ENCODE measurements at places on chromosomes 7 and 10.

DNA sequence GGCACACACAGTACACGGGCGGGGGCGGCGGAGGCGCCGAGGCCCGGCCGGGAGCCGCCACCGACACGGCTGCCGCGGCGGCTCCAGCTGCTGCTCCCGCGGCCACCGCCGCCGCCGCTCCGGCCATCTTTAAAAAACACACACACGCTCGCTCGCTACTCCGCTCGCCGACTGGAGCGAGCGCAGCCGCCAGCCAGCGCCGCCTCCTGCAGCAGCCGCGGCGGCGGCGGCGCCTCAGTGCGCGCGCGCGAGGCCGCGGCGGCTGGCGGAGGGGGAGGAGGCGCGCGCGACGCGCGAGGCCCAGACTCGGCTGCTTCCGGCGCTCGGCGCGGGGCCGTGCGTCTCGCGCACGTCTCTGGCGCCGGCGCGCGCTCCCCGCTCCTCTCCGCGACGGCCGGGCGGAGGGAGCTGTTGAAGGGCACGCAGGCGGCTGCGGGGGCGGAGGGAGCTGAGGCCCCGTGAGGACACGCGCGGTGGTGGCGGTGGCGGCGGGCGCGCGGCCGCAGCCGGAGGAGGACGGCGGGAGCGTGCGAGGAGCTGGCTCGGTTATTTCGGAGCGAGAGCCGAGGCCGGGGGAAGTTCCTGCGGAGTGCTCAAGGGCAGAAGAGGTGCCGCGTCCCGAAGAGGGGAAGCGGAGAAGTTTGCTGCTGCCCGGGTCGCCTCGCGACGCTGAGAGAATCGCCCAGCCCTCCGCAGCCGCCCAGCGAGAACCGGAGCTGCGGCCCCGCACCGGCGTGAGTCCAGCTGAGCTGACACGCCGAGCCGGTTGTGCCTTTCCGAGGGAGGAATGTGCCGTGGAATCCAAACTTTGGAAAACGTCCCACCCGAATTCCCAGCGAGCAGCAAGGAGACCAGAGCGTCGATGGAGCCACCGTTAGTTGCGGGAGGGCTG is at the start of gene KDM7A:
Gene KDM7A, minus strand, starts transcription at position 173 of the 892 bp plus-strand sequence. Its CDS starts 46 bp downstream, at position 127.
- DNase-seq, result peak; percentile 91

- no peak for DNase-seq
These were observed 6.5 kb upstream of the IFT22 start for GRCh38 chr7:101328159-101328558.

DNA sequence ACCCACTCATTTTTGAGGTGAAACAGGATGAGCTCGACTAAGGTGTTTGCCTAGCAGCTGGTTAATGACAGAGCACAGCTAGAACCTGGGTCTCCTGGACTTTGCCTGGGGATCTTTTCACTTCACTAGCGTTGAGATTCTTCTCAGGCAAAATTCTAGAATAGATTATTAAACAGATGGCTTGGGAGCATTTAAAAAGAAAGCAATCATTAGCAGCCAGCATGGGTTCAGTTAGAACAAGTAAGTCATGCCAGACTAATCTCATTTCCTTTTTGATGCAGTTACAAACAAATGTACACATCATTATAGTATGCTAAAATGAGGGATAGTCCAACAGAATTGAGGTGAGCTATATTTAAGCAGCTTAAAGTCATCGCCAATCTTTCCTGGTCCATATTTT is 291.3 kb upstream of the MYO3A start:
- no peak for DNase-seq

DNA sequence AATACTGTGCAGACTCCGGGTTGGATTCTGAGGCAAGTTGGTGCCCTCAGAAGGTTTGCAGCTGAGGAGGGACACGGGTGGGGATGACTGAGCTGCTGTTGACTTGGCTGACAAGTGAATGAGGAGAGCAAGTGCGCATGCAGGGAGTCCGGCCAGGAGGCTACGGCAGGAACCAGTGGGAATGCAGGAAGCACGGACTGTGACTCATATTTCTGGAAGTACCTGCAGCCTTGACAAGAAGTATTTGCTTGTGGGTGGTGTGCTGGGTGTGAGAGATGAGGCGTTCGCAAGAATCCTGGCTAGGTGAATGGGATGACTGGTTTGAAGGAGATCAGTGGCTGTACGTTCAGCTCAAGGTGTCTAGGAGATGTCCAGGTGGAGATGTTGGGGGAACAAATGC is 30.8 kb upstream of the FXYD4 start:
- peak; percentile 93 for DNase-seq

DNA sequence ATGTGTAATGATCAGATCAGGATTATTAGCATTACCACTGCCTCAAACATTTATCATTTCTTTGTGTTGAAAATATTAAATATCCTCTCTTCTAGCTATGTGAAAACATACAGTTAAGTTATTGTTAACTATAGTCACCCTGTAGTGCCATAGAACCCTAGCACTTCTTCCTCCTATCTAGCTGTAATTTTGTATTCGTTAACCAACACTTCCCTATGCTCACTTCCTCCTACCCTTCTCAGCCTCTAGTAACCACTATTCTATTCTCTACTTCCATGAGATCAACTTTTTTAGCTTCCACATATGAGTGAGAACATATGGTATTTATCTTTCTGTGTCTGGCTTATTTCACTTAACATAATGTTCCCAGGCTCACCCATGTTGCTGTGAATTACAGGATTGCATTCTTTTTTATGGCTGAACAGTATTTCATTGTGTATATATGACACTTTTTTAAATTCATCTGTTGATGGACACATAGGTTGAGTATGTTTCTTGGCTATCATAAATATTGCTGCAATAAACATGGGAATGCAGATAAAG is 132.7 kb upstream of the RHOBTB1 start:
- DNase-seq, result no peak

GRCh38 chr7:144834641-144835144 is 1.2 kb downstream of the TPK1 start:
- peak; percentile 7 for DNase-seq

- no peak for DNase-seq
These were observed 414.7 kb downstream of the DGKB start for GRCh38 chr7:14487701-14488395.

DNA sequence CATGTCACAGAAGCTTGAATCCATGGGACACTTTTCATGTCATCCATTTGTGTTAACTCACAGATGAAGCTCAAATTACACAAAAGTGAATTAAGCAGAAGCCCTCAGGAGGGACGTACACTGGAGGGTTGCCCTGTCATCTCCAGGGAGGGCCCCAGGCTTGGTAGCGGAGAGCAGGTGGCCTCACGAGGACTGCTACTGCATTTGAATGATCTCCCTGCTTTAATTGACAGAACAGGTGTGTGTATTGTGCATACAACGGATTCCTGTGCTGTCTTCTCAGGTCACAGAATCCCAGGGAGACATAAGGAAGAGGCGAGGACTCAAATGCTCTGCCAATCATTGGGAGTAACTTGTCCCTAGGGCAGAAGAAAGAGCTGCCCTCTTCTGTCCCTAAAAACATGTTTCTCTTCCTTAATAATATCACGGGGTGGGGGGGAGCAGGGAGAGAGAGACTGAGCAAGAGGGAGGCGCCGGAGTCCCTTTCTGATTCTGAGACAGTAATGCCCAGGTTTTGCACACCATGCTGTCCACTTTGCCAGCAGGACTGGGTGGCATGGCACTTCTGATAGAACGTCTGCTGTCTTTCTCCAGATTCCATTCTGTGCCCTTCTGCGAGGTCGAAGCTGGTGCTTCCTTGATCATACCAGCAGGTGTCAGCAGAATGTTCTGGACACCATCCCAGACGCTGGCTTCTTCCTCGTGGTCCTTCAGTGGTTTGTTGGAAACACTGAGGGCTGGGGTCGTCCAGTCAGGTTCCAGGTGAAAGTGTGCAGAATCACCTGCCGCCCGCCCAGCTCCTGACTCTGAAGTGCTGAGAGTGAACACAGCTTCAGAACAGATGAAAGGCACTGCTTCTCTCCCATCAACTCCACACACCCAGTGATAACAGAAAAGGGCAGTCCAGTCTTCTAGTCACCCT is 26.2 kb upstream of the RASGEF1A start:
- peak; percentile 78 for DNase-seq

- no peak for DNase-seq
These were observed 15.1 kb upstream of the GATA3 start for GRCh38 chr10:8039321-8039881.

DNA sequence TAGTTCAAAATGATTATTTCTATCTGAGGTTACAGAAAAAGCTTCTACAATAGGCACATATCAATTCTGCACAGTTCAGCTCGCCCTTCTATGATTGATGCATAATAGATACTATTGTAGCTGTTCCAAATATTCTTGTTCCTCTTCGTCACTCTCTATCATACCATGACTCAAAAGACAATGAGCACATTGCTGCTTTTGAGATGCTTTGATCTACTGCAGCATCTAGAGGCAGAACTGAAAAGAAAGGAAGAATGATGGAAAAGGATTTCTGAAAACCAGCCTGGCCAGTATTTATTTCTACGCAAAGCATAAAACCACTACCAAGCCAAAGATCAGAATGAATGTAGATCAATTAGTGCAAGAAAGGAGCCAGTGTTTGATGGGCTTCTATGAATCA is 59.3 kb upstream of the PLXDC2 start:
- no peak for DNase-seq

- DNase-seq, result no peak
These were observed 245.0 kb downstream of the FOXP2 start for GRCh38 chr7:114659409-114660125.

DNA sequence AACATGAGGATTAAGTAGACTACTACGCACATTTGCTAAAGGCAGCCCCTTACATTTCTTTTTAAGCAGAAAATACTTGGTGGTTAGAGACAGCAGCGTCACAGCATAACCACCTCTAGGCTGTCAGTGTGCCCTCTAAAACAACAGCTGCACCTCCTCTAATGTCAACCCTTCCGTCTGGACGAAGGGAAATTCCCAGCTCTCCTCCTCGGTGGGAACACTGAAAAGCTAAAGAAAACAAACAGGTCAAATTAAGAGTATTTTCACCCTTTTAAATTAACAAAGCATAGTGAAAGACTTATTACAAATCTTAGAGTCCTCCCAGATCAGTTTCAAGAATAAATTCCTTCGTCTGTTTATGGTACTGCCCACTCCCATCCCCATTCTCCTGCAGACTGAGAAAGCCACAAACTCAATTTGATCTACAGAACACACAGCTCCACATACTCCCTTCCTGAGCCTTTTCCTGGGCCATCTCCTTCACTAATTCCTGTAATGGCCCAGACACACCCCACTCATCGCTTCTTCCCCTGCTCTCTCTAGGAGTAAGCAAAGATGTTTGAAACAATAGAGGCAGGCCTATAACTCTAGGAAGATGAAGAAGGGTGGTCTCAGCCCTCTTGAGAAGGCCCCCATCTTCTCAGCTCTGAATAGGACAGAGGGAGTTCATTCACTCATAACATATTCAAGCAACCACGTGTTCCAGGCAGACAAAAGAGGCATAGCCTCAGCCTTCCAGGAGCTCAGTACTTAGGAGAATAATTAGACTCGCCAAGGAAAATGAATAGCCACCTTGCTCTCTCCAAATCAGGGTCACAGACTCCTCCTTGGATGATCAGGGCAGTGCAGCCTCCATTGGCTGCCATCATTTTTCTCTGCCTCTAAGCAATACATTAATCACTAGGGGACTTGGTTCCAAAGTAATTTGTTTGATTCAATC is 47.5 kb upstream of the HNRNPH3 start:
- no peak for DNase-seq

DNA sequence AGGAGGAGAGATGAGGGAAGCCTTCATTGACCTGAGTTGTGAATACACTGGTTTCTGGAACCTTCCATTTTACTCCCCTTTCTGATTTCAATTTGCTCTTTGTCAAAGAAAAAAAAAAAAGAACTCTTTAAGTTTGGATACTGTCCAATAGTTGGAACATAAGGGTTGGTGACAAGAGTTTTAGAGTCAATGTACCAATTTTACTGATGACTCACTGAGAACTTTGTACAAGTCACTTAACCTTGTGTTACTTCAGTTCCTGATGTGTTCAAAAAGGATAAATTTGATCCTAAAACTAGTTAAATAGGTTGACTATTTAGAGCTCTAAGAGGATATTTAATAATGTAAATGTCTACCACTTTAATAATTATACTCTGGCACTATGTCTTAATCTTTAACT is 4.1 kb upstream of the CDK14 start:
- no peak for DNase-seq

- no peak for DNase-seq
These were observed 123.0 kb upstream of the ADARB2 start for GRCh38 chr10:1860351-1860750.

- DNase-seq, result no peak
These were observed 4.7 kb upstream of the EFCAB10 start for GRCh38 chr7:105585850-105586500.

GRCh38 chr10:106780632-106781031 is 383.9 kb downstream of the SORCS1 start:
- no peak for DNase-seq

DNA sequence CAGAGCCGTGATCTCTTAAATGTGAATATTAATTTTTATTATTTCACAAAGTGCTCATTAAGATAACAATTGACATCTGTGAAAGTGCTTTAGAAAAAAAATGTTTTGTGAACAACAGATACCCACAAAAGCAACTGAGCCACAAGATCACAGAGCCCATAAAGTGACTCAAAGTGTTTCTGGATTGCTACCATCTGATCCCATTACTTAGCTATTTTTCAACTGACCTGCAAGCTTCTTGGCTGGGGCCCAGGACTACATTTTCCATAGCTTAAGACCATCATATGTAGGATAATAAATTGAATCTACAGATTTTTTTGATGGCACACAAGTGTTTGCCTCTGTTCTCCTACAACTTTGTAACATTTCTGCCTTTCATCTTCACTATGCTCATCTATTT is 674.4 kb downstream of the PHTF2 start:
- no peak for DNase-seq

GRCh38 chr7:22185559-22185958 is 171.4 kb downstream of the RAPGEF5 start:
- DNase-seq, result no peak

- DNase-seq, result no peak
These were observed 910 bp downstream of the WIPF3 start for GRCh38 chr7:29806995-29807841.

DNA sequence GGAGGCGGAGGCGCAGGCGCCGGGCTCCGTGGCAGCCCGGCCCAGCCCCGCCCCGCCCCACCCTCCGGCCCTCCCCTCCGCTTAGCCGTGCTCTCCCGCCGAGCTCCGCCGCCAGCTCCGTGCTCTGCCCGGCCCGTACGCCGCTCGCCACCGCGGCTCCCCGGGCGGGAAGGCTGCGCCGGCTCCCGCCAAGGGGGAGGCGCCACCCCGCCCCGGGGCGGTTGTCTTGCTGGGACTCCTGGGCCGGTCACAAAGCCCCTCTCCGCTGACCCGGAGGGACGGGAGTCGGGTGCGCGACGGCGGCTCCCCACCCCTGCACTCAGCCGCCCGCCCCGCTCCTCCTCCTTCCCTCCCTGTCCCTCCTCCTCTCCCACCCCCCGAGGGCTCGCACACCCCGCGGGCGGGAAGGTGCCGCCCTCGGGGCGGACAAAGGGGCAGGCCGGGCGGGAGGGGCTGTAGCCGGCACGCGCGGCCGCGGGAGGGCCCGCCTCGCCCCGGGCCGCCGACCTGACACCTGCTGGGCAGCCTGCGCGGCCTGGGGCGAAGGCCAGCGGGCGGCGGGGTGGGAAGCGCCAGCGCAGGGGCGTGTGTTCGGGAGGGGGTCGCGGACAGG is 11.5 kb upstream of the SP8 start:
- DNase-seq, result peak; percentile 83

GRCh38 chr10:13708256-13708990 is 121.7 kb downstream of the PRPF18 start:
- DNase-seq, result no peak
